Activated naive CD8-positive, alpha-beta T cell treated with anti-CD3 and anti-CD28 coated beads for 36 hours (primary cell): ENCODE measurements at places on chromosomes 6 and 20. TPM values are rescaled to one million over a fixed set of nuclear protein-coding genes. Genes with fewer than 3 reads are reported as not detected.

Gene VWA7
- 1.6 TPM for total RNA-seq

Gene NCOA3
- 66.4 TPM for total RNA-seq

Gene PI16
- 0.18 TPM for total RNA-seq

Gene NKX2-2
- not detected for total RNA-seq

DNA sequence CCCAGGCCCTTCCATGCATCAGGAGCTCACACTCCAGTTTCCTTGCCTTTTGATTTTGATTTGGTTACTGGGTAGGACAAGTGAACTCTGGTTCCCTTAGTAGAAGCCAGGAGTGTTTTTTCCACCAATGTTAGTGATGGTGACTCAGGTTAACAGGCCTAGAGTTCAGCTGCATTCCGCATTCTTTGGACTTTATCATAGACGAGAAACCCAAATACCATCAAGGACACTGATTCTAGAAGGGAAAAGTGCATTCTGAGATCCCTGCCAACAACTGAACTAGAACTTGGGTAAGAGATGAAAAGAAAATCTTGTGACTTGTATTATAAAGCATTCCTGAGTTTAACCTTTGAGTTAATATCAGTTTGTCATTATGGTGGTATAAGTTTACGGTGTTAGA lies 8.9 kb downstream of the GSS start:
- DNase-seq = no peak

DNA sequence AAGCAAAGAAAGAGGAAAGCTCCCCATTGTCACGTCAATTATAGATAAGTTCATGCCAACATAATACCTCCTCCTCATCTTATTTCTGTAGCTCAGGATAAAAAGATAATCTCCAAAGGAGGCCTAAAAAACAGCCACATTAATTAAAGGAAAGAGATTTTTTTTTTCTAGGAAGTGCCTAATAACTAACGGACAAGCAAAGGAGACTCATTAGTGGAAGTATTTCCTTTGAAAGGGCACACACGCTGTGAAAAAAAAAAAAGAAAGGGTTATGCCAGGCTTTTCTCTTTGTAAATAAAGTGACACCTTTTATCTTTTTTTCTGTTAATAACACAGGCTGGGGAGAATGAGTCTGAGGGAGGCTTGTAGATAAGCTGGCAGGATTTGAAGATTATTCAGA lies 55.7 kb downstream of the PCSK2 start:
- no peak for DNase-seq

- DNase-seq = no peak
These were observed 106.6 kb downstream of the ADGRG6 start for GRCh38 chr6:142408409-142408808.

DNA sequence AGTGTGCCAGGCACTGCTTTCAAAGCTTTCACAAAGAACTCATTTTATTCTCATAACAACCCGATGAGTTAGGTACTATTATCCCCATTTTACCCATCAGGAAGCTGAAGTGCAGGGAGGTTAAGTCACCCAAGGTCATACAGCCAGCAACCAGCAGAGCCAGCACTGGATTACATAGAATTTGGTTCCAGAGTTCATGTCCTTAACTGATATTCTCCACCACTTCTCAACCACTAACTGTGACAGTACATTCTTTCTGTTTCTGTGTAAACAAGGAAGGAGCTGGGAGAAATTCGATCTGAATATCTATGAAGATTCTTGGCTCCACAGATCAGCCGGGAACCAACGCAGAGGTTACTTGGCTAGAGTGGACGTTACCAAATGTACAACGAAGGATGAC lies 98.0 kb downstream of the KIF16B start:
- DNase-seq = no peak

- DNase-seq = no peak
These were observed 44.1 kb downstream of the BEND6 start for GRCh38 chr6:56999049-56999448.

DNA sequence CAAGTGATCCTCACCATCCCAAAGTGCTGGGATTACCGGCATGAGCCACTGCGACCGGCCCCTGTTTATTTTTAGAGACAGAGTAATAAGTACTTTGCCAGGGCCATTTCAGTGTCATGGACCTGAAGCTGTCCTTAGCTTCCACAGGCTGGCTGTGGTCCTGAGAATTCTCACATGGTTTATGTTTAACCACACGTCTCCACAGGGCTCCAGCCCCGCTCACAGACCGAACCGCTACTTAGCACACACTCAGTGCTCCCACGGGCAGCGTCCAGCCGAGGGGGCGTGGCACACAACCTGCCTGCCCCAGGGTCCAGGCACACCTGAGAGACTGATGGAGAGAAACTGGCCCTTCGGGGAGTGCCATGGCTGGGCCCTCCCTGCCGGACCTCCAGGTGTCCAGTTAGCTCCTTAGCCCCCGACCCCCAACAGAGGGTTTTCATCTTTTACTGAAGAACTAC lies 11.7 kb downstream of the ACSS1 start:
- no peak for DNase-seq

- DNase-seq = no peak
These were observed 6.9 kb upstream of the SYNDIG1 start for GRCh38 chr20:24462460-24463010.

- DNase-seq = no peak
These were observed 152.9 kb downstream of the SIM1 start for GRCh38 chr6:100311707-100312251.

GRCh38 chr6:139364982-139365379 lies 9.5 kb downstream of the CITED2 start:
- DNase-seq = no peak

GRCh38 chr6:118709859-118710350 lies 58.5 kb upstream of the CEP85L start:
- DNase-seq = peak; percentile 78

GRCh38 chr6:79868098-79868722 lies 79.1 kb downstream of the ELOVL4 start:
- peak; percentile 11 for DNase-seq

DNA sequence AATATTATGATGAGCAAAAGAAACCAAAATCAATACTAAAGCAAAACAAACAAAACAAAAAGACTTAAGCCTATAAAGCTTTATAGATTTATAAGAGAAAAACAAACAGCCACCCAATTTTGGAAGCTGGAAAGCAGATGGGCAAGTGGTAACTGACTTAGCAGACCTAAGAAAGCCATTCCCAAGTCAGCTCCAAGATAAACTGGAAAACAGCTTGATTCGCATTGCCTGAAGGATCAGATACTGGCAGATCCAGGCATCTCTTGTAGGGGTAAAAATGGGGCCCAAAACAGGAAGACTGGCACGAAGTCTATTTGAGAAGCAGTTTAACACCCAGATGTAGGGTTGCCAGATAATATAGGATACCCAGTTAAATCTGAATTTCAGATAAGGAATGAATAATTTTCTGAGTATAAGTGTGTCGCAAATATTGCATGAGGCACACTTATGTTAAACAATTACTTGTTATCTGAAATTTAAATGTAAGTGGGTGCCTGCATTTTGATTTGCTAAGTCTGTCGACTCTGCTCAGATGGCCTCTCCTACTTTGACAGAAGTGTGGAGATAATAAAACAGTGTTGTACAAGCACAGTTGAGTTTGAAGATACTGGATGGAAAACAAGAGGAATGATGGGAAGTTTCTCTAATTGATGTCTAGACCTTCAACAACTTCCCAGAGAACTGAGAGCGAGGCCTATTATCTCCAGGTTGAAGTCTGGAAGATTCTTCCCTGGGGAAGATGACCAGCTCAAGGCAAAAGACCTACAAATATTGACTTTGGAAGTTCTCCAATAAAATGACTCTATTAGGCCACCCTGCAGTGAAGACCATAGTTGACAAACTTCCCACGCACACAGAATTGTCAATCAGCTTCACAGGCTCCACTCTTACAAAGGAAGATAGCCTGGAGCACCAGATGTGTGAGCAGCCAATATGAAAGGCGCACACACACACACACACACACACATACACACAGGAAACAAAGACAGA lies 113.4 kb downstream of the FAM50B start:
- DNase-seq = no peak

DNA sequence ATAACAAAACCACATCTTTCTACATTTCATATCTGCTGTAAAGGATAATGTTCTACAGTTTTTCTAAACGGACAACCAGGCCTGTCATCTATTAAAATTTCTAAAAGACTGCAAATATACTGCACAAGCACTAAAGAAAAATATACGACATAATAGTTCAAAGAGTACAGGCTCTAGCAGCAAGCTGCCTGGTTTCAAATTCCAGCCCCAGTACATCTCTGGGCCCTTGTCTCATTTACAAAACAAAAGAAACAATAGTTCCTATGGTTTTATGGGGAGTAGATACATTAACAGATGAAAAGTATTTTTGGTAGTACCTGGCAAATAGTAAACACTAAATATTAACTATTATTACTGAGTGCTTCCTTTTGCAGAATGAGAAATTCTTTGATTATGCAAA lies 24.1 kb downstream of the DEK start:
- no peak for DNase-seq

- DNase-seq = no peak
These were observed 37.4 kb downstream of the IL22RA2 start for GRCh38 chr6:137136065-137136464.
